ENCODE measurements at places on chromosomes 1 and 21.

DNA sequence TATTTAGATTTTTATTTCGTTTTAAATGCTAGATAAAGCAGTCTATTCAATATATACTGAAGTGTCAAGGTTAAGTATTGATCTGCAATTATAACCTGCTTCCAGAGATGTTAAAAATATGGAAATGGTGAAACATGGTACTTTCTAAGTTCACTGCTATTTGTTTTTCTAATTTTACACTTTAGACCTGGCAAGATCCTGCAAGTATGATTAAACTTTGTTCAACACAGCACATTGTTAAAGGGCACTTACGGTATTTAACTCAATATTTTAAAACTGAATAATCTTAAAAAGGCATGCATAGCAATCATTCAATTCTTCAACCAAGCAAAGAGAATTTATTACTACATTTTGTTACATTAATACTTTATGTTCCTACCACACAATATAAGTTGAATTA, 35.7 kb upstream of the ZZZ3 start:
- no peak for DNase-seq

GRCh38 chr1:193700710-193701355, 514.4 kb upstream of the B3GALT2 start:
- peak; percentile 85 for DNase-seq

GRCh38 chr1:161117759-161118581, at the start of the genes NIT1 and PFDN2:
TSS of gene NIT1 (plus strand) at chr1:161118105. CDS start at chr1:161118177, 72 bp downstream.
TSS of gene PFDN2 (minus strand) at chr1:161118037. CDS start at chr1:161118026, 11 bp downstream.
- peak; percentile 74 for DNase-seq

- no peak for DNase-seq
Measured at GRCh38 chr1:115694805-115695204, 53.0 kb downstream of the VANGL1 start.

DNA sequence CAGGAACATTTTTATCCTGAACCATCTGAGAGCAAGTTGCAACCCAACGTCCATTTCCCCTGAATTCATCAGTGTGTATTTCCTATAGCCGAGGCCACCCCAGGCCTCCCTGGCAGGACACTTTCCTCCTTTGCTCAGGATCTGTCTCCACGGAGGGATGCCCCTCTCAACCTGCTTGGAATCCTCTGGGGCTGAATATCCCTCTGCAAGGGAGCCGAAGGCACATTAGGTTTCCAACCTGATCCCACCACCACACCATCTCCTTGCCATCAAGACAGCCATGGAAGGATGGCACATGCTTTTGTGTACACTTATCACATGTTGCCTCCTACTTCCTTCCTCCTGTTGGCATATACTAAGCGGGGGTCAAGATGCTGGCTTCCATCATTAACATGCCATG, 74.8 kb upstream of the EDN2 start:
- DNase-seq = no peak

Data from amniotic epithelial cell (primary cell).